ENCODE measurements at places on chromosomes 12 and 14.

DNA sequence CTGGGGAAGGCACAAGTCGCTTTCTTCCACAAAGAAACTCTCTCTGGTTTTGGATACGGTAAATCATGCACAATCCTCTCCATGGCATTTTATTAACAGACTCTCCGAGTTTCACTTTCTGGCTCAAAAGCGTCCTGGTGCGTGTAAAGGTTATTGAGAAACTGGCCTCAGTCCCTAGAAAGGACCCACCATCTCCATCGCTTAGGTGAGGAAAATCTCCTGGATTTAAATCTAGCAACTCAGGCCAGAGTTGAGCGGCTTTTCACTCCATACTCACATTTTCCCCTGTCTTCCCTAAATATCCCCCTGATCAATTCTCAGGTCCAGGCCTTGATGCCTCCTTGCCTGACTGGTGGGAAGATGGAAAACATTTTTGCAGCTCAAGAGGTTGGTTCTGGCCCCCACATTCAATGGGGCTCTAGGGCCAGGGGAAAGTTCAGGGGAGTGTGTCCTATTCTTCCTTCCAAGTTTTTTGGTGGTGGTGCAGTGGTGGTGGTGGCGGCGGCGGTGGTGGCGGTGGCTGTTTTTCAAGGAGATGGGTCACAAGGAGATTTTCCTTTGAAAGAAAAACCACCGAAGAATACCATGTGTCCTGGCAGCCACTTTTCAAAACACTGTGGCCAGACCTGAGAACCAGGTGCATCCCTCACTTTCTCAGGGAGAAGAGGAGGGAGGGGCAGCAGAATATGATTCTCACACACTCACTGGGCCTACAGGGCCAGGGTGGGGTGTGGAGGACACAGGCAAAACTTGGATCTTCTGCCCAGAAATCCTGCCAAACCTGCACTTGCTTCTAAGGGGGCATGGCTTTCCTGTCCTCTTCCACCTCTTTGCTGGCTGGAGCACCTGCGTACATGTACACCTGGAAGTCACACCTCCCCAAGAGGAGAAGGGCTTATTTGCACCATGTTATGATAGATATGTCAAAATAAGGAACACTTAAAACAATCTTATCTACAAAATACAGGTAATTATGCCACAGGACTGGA lies 46.7 kb upstream of the PNMA1 start:
- DNase-seq: no peak

- no peak for DNase-seq
Measured at GRCh38 chr12:51536159-51536558, 54.9 kb upstream of the SCN8A start.

DNA sequence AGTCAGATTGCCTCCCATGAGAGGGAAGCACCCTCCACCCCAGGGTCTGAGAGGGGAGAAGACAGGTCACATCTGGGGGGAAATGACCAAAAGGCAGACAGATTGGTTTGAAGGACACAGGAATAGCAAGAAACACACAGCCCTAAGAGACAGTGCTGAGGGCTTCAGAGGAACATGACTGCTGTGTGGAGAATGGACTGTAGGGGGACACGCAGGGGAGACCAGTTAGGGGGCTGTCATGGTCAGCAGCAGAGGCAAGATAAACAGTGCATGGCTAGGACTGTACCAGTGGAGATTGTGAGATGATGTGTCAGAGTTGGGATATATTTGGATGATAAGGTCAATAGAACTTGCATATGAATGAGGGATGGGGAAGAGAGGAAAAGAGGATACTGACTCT lies 19.7 kb downstream of the SMUG1 start:
- no peak for DNase-seq

- no peak for DNase-seq
Measured at GRCh38 chr14:55574988-55575387, 5.0 kb upstream of the KTN1 start.

DNA sequence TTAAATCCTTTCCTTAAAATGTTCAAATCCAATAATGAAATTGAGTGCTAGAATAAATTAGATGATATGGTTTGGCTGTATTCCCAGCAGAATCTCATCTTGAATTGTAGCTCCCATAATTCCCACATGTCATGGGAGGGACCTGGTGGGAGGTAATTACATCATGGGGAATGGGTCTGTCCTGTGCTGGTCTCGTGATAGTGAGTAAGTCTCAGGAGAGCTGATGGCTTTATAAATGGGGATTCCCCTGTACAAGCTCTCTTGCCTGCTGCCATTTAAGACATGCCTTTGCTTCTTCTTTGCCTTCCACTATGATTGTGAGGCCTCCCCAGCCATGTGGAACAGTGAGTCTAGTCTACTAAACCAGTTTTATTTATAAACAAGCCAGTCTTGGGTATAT lies 508.5 kb downstream of the ETNK1 start:
- no peak for DNase-seq

DNA sequence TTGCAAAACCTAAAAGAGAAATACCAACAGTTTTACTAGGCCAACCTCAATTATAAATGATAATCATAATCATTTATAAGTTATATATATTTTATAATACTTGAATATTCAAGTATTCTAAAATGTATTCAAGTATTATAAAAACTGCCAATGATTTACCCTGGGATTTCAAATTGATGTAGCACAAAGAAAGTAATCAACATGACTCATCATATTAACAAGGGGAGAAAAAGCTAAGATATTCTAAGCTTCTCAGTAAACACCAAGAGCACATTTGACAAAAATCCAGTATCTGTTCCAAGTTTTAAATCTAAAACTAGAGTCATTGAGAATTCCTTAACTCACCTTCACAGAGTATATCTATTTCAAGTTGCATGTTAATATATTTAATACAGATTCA lies 56.1 kb downstream of the CAPZA3 start:
- DNase-seq: no peak

GRCh38 chr12:86148612-86149011 lies 107.6 kb downstream of the MGAT4C start:
- DNase-seq: no peak

DNA sequence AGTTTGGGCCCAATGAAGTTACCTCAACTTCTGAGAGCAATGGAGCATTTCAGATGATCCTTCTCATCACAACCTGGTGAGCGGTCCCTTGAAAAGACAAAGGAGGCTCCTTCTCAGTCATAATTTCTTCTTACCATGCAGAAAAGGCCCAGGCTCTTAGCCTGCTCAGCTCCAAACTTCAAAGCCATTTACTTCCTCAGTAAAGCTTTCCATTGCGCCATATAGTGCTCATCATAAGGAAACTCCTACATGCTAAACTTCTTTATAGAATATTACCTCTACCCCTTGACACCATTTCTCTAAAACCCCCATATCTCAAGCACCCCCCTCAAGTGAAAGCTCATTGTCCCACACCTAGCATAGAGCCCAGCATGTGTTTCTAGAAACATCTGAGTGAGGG lies 127.1 kb downstream of the GTF2A1 start:
- DNase-seq: no peak

DNA sequence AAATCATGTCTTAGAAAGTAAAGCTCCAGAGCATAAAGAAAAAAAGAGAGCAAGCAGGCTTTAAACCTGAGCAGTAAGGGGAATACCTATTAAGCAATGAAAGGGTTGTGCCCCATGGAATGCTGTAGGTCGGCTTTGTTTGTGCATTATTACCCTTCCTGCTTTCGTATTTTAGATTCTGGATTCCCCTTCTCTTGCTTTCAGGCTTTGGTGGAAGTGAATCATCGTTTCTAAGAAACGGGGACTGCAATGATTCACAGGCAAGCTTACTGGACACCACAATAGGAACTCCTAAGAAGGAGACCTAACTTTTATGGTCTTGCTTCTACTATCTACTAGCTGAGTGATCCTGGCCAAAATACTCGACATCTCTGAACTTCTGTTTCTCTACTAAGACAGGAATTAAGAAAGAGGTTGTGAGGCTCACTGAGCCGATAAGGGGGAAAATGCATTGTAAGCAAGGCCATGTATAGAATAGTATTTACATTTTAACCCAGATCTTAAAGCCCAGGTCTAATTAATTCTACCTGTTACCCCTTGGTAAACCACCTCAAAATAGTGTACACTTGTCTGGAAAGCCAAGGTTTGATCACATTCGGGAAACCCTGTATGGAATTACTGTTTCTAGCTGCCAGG lies 1.2 kb upstream of the BMAL2 start:
- DNase-seq: no peak

DNA sequence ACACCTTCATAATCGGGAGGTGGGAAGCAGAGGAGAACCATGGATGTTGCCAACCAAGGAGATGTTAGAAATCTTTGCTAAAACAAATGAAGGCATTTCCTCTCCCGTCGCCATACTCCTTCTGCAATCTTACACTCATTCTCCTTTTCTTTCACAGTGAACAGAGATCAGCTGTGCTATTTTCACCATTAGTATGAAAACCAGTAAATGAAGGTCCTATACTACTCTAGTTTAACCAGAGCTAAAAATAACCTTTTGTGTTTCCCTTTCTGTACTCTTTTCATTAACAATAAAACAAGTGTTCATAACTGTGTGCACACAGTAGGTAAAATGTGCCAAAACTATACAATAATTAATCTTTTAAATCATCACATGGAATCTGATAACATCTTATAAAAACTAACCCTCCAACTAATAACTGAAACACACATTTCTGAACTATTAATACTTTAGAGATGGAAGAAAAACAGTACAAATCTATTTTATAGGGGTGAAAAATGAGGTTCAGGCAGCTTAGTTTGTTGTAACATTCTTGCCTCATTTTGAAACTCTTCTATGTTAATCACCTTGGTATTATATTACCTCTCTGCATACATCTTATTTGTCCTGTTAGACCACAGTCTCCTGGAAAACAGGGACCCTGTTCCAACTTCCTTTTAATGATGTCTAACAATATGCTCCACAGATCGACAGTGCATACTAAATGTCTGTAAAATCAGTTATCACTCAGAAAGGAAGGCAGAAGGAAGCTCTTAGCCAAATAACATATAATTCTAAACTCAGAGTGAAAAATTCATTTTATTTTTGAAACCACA lies 69.5 kb downstream of the SPPL3 start:
- no peak for DNase-seq

DNA sequence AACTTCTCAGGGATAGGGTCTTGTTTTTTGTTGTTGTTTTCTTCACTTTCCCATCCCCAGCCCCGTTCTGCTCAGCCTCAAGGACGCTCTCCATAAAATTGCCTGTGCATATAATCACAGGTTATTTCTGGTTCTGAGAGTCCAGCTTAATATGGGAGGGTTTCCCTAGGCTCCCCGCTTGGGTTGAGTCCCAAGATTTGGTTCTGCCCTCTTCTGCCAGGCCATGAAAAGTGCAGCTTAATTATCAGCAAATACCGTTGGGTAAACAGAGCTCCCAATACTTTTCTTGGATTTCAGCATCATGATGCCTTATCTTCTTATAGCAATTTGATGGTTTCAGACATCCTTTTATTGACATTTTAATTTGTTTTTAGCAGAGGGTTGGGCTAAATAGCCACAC lies 75.6 kb downstream of the GRIN2B start:
- no peak for DNase-seq

GRCh38 chr12:131366261-131366871 lies 344.5 kb upstream of the SFSWAP start:
- DNase-seq: no peak

- no peak for DNase-seq
Measured at GRCh38 chr14:77830692-77831091, 30.8 kb downstream of the ADCK1 start.

- DNase-seq: no peak
Measured at GRCh38 chr12:28830491-28830890, 318.6 kb upstream of the FAR2 start.

DNA sequence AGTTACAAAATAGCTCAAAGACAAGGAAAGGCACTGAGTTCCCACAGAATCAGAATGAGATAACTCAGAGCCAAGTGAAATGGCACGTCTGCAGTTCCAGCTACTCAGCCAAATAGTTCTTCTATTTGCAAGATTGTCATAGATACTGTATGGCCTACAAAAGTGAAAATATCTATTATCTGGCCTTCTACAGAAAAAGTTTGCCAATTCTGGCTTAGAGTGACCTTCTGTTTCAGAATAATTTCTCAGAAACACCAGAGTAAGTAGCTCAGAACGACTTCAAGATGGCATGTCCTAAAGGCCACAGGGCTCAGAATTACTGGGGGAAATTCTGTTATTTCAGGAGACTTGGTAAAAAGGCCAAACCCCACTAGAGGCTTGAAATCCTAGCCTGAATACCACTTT lies 10.7 kb upstream of the RTRAF start:
- no peak for DNase-seq

GRCh38 chr12:2328661-2329060 lies 275.9 kb downstream of the CACNA1C start:
- DNase-seq: no peak

DNA sequence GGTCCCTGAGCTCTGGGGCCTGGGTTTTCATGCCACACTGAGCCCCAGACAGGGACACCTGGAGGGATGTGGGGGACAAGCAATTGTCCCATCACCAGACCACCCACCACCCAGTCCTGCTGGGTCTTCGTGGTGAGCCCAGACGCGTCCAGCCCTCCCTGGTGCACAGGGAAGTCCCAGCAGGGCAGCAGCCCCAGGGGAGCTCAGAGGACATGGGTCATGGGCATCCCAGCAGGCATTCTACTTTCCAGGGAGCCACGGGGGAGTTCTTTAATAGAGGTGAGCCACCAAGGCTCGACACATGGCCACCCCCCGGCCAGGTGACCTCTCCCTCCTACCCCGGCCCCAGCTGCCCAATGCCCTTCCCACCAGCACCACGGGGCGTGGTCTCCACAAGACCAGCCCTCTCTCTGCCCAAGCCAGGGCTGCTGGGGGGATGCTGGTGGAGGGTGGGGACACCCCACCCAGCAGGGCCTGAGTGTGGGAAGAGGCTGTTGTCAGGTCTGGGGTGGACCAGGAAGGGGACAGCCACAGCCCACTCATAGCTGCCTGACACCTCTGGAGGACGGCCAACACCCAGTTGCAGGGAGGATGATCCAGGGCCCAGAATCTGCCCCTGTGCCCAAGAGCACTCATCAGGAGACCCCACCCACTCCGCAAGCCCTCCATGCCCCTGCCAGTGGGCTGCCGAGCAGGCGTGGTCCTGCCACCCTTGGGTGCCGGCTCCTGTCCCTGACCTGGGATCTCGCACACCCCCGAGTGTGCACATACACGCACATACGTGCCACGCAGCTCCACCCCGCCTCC lies 14.1 kb downstream of the AKT1 start:
- DNase-seq: no peak

DNA sequence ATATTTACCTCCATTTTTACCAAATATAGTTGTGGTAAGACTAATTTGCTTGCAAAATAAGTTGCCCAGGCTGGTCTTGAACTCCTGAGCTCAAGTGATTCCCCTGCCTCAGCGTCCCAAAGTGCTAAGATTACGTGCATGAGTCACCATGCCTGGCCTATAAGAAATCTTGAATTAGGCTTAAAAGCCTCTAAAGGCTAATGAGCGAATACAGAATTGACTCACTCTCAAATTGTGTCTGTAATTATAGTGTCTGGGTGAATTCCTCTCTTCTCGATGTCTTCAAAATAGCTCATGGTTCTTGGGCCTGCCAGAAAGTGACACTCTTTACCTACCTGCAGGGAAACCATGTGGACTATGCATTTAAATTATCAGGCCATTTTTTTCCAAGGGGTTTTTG lies 403.5 kb downstream of the SLC16A7 start:
- DNase-seq: no peak

DNA sequence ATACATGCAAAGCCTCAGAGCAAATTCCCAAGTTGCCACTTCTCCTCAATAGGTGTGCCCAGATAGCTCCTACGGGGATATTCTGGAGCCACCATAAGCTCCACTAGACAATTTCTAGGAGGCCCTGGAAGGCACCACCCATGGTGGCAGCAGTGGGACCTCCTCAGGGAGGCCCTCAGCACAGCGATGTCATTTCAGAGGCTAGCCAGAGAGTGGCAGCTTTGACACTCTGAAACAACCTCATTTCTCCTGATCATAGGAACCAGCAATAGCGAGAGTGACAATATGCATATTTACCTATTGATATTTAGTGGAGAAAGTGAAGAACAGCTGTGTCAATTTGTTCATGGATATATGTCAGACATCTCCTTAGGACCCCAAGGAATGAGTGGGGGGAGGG lies 612.3 kb downstream of the SOX5 start:
- no peak for DNase-seq
